HS-27A (cell line): ENCODE measurements at places on chromosomes 7 and 10.

GRCh38 chr10:21954132-21954531 is 49.4 kb downstream of the DNAJC1 start:
- no peak for DNase-seq

GRCh38 chr7:134121632-134122139 is 5.5 kb upstream of the LRGUK start:
- DNase-seq: no peak

- DNase-seq: no peak
Observed at GRCh38 chr7:155819186-155819585, 6.9 kb upstream of the SHH start.

- DNase-seq: no peak
Observed at GRCh38 chr7:32941681-32942414, 15.4 kb upstream of the FKBP9 start.

GRCh38 chr10:3210251-3210877 is 37.8 kb upstream of the PITRM1 start:
- no peak for DNase-seq
